ENCODE measurements at places on chromosomes 1 and 21.

GRCh38 chr1:188782220-188782841 lies 1695.3 kb downstream of the BRINP3 start:
- DNase-seq = no peak

DNA sequence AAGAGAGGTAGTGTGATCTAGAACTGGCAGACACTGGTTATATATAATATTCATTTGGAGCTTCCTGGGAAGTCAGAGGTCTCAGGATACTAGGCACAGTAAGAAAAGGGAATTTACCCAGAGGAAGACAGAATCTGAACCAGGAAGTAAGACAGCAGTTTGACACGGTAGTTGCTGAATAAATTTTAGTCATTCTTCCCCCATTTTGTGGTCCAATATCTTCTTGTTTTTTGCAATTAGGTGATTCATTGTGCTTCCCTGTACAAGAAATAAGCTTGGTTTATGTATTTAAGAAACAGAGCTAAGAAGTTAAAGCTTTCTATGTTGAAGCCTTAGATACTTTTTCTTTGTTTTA lies 1.3 kb downstream of the TMEM167B start:
- no peak for DNase-seq

GRCh38 chr1:221794079-221794670 lies 52.3 kb upstream of the DUSP10 start:
- peak; percentile 44 for DNase-seq

- no peak for DNase-seq
These were observed 11.8 kb downstream of the LRRC8D start for GRCh38 chr1:89832496-89833127.

- DNase-seq = peak; percentile 31
These were observed 9.9 kb downstream of the SNRPE start for GRCh38 chr1:203871114-203871880.

GRCh38 chr1:11428789-11429188 lies 50.2 kb upstream of the DISP3 start:
- DNase-seq = no peak

DNA sequence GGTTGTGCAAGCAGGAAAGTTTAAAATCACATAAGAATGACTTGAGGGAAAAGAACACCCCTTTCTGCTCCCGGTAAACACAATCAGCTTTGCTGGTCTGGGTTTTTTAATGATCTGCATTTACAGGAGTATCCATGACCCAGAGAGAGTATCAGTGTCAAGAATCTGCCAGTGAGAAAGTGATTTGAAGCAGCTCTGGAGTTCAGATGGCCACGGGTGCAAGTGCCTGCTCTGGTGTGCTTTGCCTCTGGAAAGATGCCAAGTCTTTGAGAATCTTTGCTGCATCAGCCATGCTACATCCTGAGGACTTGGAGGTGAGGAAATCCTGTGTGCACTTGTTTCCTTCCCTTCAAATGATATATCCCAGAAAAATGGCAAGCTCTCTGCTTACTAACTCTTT lies 18.6 kb upstream of the MYSM1 start:
- DNase-seq = no peak

- DNase-seq = no peak
These were observed 41.5 kb upstream of the HAO2 start for GRCh38 chr1:119327094-119327449.
